ENCODE measurements at places on chromosomes 2 and 18.

DNA sequence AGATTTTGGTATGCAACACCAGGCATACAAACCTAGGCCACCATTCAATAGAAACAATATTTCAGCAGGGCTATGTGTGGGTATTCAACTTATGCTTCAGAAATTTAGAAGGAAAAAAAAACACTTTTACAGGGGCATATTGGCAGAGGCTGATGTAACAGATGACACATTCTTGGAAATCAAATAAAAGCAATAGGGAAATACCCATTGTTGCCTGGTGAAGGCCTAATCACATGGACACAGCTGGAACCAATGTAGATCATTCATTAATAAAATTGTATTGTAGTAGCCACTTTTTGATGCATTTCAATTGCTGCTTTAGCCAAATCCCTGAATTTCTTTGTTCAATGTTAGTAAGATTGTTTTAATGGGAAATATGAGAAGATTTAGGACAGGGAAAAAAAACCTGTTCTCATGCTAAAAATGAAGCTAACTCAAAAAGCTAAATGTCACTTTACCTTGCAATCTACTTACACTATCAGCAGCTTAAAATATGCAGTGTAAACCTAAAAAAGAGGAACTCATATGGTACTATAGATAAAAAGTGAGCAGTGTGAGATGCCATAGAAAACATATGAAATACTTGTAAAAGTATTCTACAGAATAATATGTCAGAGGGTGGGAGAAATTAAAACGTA, 289.4 kb downstream of the ZEB2 start:
- H3K27me3 ChIP-seq: no peaks in the 10 kb centered on the region
- no peaks in the 10 kb centered on the region for H3K4me1 ChIP-seq
- H3K27ac ChIP-seq: no peak overlapping the region
- H3K36me3 ChIP-seq: no peaks in the 10 kb centered on the region
- no peak for DNase-seq

DNA sequence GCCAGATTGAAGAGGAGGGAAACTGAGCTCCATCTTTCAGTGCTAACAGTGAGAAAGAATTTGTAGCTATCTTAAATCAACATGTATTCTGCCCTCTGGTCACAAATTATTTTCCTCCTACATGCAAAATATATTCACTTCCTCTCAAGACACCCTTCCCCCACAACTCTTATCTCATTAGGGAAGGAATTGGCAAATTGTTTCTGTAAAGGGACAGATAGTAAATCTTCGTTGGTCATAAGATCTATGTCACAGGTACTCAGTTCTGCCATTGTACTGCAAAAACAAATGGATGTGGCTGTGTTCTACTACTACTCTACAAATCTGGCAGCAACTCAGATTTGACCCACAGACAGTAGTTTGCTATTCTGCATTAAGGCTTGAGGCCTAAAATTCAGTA, 53.0 kb upstream of the CYP20A1 start:
- no peaks in the 10 kb centered on the region for H3K27me3 ChIP-seq
- H3K4me1 ChIP-seq: no peaks in the 10 kb centered on the region
- no peak overlapping the region for H3K4me3 ChIP-seq

- H3K4me3 ChIP-seq: no peak overlapping the region
- no peaks in the 10 kb centered on the region for H3K36me3 ChIP-seq
- DNase-seq: no peak
- no peak overlapping the region for H3K27ac ChIP-seq
- H3K27me3 ChIP-seq: no peaks in the 10 kb centered on the region
- peaks cover 16% of the 10 kb centered on the region for H3K4me1 ChIP-seq
Measured at GRCh38 chr2:166803373-166804000, 84.8 kb upstream of the XIRP2 start.

DNA sequence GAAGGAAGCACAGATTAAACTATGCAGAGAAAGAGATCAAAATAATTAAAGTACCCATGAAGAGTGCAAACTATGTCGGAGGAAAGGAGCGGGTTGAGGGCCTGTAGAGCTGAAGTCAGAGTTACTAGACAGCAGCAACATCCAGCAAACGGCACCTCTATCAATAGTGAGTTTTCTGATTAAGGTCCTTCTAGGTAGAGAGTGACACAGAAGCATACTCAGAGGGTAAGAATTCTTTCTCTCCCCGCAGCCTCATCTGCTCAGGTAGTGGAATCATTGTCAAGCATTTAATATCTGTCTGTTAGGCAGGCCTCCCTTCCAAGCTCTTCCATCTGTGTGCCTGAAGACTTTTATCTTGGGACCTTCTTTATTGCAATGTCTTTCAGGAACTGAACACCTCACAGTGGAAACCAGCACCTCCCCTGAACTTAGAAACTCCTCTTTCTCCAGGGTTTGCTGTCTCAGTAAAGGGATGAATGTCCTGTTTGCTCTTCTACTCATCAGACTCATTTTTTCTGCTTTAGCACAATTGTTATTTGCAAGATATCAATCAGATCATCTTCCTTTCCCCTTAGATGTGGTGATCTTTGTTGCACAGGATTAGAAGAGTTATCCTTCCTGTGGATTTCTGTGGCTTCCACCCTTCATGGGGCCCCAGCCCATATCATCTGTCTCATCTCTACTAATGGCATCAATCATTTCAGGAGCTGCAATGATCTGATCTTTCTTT, 28.8 kb downstream of the SP140 start:
- no peak overlapping the region for H3K27ac ChIP-seq
- no peak overlapping the region for H3K4me3 ChIP-seq
- no peaks in the 10 kb centered on the region for H3K36me3 ChIP-seq
- H3K27me3 ChIP-seq: no peaks in the 10 kb centered on the region

DNA sequence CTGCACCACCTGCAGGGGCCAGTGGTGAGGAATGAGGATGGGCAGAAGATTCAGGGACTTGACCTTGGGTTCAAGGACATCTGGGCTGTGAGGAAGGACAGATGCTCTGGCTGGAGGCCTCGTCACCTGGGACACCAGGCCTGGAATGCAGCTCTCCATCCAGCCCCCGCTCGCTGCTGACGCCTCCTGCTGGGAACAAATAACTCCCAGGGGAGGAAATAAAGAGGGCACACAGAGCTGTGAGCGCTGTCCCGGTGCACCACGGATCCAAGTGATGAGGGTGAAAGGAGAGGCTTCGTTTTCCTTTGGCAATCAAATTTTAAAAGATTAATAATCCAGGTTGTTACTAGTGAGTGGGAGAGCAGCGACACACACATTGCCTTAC, 368.0 kb upstream of the MYT1L start:
- no peak overlapping the region for H3K27ac ChIP-seq
- H3K4me1 ChIP-seq: no peaks in the 10 kb centered on the region
- no peak for DNase-seq
- no peaks in the 10 kb centered on the region for H3K27me3 ChIP-seq

- no peaks in the 10 kb centered on the region for H3K4me1 ChIP-seq
- peak; percentile 46 for DNase-seq
- H3K27me3 ChIP-seq: no peaks in the 10 kb centered on the region
Measured at GRCh38 chr2:2639251-2640139, 308.4 kb upstream of the MYT1L start.

GRCh38 chr18:24876266-24876665, 415.8 kb downstream of the HRH4 start:
- H3K4me3 ChIP-seq: no peak overlapping the region
- no peak for DNase-seq
- H3K4me1 ChIP-seq: no peaks in the 10 kb centered on the region
- no peaks in the 10 kb centered on the region for H3K36me3 ChIP-seq

DNA sequence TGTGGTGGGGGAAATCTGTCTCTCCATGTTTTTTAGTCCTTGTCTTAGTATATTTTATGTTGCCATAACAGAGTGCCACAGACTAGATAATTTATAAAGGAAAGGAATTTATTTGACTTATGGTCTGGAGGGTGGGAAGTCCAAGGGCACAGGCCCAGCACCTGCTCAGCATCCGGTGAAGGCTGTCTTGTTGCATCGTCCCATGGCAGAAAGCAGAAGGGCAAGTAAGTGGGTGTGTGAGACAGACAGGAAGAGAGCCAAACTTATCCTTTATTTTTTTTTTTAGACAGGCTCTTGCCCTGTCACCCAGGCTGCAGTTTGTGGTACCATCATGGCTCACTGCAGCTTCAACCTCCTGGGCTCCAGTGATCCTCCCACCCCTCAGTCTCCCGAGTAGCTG, 98.1 kb downstream of the HS1BP3 start:
- no peak overlapping the region for H3K27ac ChIP-seq
- H3K4me1 ChIP-seq: no peaks in the 10 kb centered on the region
- H3K27me3 ChIP-seq: no peaks in the 10 kb centered on the region
- DNase-seq: no peak
- H3K36me3 ChIP-seq: no peaks in the 10 kb centered on the region
- no peak overlapping the region for H3K4me3 ChIP-seq

DNA sequence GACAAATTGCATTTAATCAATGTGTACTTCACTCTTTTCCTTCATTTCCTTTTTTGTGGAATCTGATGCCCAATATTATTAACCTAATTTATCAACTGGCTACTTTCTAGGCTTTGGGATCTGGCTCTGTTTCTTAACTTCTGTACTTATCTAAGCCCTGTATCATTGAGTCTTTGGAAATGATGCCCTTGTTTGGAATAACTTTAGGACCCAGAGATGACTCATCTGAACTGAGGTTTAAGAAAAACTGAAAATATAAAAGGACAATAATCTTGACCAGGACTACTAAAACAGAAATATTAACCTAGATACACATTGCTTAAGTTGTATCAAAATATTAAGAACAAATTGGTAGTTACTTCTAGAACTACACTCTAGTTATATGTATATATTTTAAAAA, 600.8 kb downstream of the CPS1 start:
- no peak overlapping the region for H3K4me3 ChIP-seq
- H3K4me1 ChIP-seq: no peaks in the 10 kb centered on the region
- H3K27ac ChIP-seq: no peak overlapping the region
- DNase-seq: no peak
- H3K27me3 ChIP-seq: no peaks in the 10 kb centered on the region

DNA sequence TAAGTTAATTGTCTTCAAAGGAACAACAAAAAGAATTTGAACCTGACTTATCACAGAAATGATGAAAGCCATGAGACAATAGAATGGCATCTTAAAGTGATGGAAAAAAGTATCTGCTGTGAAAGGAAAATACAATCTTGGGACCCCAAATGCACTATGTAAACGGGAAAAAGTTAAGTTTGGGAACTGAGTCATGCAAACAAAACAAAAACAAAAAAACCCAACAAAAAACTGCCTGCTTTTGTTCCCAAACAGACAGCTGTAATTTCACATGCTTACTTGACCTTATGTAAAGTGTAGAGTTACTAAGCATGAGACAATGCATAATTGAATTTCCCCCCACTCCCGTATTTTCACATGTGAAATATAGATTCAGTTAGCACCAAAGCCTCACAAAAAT, 122.1 kb upstream of the RBMS1 start:
- no peaks in the 10 kb centered on the region for H3K36me3 ChIP-seq
- no peak for DNase-seq
- no peak overlapping the region for H3K27ac ChIP-seq
- no peaks in the 10 kb centered on the region for H3K4me1 ChIP-seq
- no peaks in the 10 kb centered on the region for H3K27me3 ChIP-seq

DNA sequence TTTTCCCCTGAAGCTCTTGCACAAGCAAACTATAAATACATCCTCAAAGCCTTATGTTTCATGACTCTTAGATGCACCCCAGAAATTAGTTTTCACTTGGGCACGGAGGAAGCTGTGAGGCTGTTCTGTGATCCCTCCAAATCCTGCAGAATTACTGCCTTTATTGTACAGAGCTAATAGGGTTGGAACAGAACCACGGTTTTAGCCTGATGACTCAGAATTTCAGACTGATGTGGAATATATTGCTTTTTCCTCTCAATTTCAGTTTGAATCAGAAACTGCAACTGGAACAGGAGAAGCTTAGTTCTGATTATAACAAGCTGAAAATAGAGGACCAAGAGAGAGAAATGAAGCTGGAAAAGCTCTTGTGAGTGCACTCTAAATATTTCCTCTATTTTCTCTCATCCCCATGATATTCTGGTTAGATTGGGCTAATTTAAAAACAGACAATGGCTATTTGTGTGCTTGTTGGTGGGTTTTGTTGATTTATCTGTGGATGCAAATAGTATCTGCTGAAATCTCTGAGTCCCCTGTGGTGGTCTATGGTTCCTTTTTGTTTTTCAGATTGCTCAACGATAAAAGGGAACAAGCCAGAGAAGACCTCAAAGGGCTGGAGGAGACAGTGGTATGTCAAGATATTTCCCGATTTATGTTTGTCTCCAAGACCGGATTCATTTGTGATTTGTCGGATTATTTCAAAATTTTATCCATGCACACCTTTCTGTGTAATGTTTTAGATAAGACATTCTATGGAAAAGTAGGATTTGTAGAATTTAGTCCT, 38.2 kb upstream of the LYPD6B start:
- no peaks in the 10 kb centered on the region for H3K27me3 ChIP-seq
- DNase-seq: no peak
- H3K4me1 ChIP-seq: no peaks in the 10 kb centered on the region
- no peak overlapping the region for H3K4me3 ChIP-seq
- no peak overlapping the region for H3K27ac ChIP-seq
- H3K36me3 ChIP-seq: no peaks in the 10 kb centered on the region

GRCh38 chr2:106812383-106812782, 73.6 kb downstream of the ST6GAL2 start:
- no peaks in the 10 kb centered on the region for H3K27me3 ChIP-seq
- no peaks in the 10 kb centered on the region for H3K4me1 ChIP-seq
- DNase-seq: no peak
- no peak overlapping the region for H3K4me3 ChIP-seq

DNA sequence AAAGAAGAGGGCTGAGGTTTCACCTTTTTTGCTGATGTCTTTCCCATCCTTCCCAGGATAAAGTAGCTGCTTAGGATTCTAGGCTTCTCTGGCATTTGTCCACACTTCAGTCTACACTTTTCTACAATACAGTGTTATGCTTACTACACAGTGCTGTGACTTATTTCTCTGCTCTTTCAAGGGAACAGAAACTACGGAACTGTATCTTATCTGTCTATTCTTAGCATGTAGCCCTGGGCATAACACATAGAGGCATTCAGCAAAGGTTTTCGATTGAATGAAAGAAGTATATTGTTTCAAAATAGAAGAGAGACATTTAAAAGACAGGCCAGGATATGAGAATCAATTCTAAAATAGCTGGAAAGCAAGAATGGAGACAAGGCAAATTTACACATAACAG, 110.9 kb downstream of the ARHGEF33 start:
- H3K4me3 ChIP-seq: no peak overlapping the region
- no peaks in the 10 kb centered on the region for H3K27me3 ChIP-seq
- DNase-seq: no peak
- no peak overlapping the region for H3K27ac ChIP-seq
- peaks cover 34% of the 10 kb centered on the region for H3K36me3 ChIP-seq

- no peak overlapping the region for H3K27ac ChIP-seq
- H3K27me3 ChIP-seq: no peaks in the 10 kb centered on the region
- no peaks in the 10 kb centered on the region for H3K36me3 ChIP-seq
- DNase-seq: no peak
- H3K4me1 ChIP-seq: no peaks in the 10 kb centered on the region
Measured at GRCh38 chr2:138058427-138058826, 94.2 kb downstream of the HNMT start.

- no peaks in the 10 kb centered on the region for H3K4me1 ChIP-seq
- no peak for DNase-seq
- H3K36me3 ChIP-seq: no peaks in the 10 kb centered on the region
- H3K27ac ChIP-seq: no peak overlapping the region
- no peak overlapping the region for H3K4me3 ChIP-seq
Measured at GRCh38 chr2:108988076-108988795, 784 bp downstream of the EDAR start.

GRCh38 chr2:48838029-48838428, 82.5 kb upstream of the LHCGR start:
- DNase-seq: no peak
- no peaks in the 10 kb centered on the region for H3K4me1 ChIP-seq
- no peaks in the 10 kb centered on the region for H3K27me3 ChIP-seq
- no peaks in the 10 kb centered on the region for H3K36me3 ChIP-seq
- H3K4me3 ChIP-seq: no peak overlapping the region

Measured in right atrium auricular region (tissue), 2 donors.